ENCODE measurements at places on chromosomes 7 and 10. TPM values are rescaled to one million over a fixed set of nuclear protein-coding genes. Genes with fewer than 3 reads are reported as not detected.

TMEM236 gene
- 0.10 TPM for total RNA-seq

LRRC17 gene
- 38.7 TPM for total RNA-seq

PROSER2 gene
- 0.74 TPM for total RNA-seq

RARRES2 gene
- not detected for total RNA-seq

EVX1 gene
- total RNA-seq, result not detected

NKX1-2 gene
- total RNA-seq, result not detected

VENTX gene
- not detected for total RNA-seq

HHEX gene
- 5.0 TPM for total RNA-seq

ITGA8 gene
- not detected for total RNA-seq

FAM107B gene
- total RNA-seq, result 43.1 TPM
